ENCODE measurements at places on chromosomes 5 and 9.

GRCh38 chr5:158387499-158387898, 528.6 kb upstream of the CLINT1 start:
- DNase-seq: no peak

- DNase-seq: no peak
Observed at GRCh38 chr5:11803436-11803835, 100.8 kb downstream of the CTNND2 start.

GRCh38 chr9:111058166-111058565, 19.9 kb upstream of the LPAR1 start:
- DNase-seq: no peak

DNA sequence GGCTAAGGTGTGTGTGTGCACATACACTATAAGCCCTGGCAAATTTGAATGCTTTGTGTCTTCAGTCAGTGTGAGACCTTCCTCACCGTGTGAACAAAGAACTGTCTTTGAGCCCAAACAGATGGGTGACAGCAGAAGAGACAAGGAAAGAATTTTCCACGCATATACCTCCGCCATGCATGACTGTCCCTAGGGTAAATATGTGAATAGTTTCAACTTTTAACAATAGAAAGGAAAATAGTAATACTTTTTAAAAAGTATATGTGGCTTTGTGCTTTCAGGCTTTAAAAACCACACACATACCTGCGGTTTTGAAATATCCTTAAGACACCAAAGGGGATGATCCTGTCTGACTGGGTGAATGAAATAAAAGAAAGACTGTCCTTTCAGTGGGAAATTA, 438.6 kb upstream of the MPDZ start:
- DNase-seq: peak; percentile 56

DNA sequence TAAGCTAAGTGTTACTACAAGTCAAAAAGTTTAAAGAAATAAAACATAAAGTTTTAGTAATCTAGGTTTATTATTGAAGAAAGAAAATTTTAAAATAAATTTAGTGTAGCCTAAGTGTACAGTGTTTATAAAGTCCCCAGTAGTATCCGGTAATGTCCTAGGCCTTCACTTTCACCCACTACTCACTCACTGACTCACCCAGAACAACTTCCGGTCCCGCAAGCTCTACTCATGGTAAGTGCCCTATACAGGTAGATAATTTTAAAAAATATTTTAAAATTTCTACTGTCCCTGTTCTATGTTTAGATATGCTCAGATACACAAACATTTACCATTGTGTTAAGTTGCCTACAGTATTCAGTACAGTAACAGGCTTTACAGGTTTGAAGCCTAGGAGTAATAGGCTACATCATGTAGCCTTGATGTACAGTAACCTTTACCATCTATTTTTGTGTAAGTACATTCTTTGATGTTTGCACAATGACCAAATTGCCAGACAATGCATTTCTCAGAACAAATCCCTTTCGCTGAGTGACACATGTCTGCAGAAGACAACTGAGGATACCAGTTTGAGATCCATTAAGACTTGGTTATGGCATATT, 253.6 kb downstream of the TRIM32 start:
- DNase-seq: no peak

- no peak for DNase-seq
Observed at GRCh38 chr5:115842089-115842935, 577 bp downstream of the AP3S1 start.

GRCh38 chr9:95415158-95415557, 97.6 kb upstream of the FANCC start:
- DNase-seq: peak; percentile 6

DNA sequence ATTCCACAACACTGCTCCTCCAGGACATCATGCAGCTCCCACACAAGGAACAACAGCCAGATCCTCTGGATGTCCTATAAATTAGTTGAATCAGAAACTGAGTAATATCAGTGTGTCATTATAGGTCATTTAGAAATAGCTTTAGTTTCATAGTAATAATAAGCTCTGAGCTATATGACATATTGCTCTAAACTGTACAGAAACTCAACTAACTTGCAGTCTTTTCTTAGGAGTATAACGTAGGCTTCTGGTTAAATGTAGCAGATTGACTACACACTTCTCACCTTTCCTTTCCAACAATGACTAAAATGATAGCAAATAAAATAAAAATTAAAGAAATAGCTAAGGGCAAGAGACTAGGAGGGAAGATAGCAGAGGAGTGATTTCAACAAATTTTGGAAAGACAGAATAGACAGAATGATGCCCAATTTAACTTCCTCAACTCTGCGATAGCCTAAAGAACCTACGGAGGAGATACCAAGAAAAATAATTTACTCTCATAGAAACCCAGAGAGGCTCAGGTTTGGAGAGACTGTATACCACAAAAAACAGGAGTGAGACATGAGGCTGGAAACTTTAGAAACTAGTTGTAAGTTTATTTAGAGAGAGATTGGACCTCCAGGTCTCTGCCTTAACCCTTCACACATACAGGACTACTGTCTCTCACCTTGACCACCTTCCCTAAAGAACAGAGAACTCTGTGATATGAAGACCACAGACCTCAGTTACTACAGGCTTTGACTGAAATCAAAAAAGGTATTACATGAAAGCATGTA, 193.7 kb downstream of the TSSK1B start:
- no peak for DNase-seq

GRCh38 chr5:58543723-58544122, 39.2 kb upstream of the RAB3C start:
- no peak for DNase-seq

- DNase-seq: peak; percentile 93
Observed at GRCh38 chr5:1568201-1568979, 44.6 kb upstream of the LPCAT1 start.

DNA sequence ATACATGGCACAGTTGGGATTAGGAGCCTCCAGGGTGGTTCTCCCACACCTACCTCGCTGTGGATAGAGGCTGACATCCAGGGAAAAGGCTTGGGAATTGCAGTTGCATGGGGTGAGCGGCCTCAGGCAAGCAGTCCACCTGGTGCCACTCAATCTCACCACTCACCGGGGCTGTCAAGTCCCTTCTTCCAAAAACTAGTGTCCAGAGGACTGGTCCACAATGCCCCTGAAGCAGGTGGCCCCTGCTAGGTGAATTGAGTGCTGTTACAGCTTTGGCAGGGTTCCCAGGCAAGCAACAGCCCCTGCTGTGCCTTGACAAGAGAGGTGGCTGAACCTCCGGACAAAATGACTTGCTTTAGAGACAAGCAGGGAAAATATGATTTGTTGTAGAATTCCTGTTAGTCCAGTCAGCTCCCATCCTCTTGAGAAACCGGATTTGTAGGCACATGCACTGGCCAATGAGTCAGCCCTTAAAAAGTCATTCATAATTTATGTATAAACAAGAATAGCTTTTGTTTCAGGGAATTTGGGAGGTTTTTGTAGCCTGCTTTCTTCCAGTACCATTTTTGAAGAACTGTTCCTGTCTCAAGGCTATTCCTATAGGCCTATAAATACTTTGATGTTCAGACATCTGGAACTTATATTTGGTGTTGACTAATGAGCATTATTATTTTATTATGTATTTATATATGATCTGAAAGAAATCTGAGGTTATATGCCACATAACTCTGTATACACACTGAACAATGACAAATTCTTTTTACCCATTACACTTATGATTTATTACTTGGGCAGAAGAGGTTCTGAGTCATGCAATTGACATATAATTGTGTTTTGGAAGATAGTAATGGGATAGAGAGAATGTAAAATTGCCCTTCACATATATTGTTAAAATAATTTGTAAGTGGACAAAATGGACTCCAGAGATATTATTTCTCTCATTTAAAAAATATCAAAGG, 411.1 kb downstream of the ACTL7B start:
- peak; percentile 95 for DNase-seq

DNA sequence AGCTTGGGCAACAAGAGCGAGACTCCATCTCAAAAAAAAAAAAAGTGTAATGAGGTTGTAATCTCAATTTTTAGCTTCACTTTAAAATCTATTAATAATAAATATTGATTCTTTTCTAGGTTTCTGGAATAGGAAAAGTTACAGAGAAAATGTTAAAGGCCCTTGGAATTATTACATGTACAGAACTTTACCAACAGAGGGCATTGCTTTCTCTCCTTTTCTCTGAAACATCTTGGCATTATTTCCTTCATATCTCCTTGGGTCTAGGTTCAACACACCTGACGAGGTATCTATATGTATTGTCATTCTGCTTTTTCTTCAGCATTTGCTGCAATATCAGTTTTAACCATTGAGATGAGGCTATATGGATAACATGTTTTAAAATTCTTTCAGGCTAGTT, 26.6 kb upstream of the ANKDD1B start:
- no peak for DNase-seq

GRCh38 chr9:74556685-74557084, 59.5 kb downstream of the RORB start:
- peak; percentile 66 for DNase-seq

Data from iris pigment epithelial cell (primary cell).